ENCODE measurements at places on chromosomes 1 and 21. TPM values are rescaled to one million over a fixed set of nuclear protein-coding genes. Genes with fewer than 3 reads are reported as not detected.

The CASQ2 gene
- 3.0 TPM for total RNA-seq

The NTMT2 gene
- total RNA-seq: not detected

The ZFYVE9 gene
- 60.4 TPM for total RNA-seq

The WNT2B gene
- 57.9 TPM for total RNA-seq

The NENF gene
- 60.6 TPM for total RNA-seq

DNA sequence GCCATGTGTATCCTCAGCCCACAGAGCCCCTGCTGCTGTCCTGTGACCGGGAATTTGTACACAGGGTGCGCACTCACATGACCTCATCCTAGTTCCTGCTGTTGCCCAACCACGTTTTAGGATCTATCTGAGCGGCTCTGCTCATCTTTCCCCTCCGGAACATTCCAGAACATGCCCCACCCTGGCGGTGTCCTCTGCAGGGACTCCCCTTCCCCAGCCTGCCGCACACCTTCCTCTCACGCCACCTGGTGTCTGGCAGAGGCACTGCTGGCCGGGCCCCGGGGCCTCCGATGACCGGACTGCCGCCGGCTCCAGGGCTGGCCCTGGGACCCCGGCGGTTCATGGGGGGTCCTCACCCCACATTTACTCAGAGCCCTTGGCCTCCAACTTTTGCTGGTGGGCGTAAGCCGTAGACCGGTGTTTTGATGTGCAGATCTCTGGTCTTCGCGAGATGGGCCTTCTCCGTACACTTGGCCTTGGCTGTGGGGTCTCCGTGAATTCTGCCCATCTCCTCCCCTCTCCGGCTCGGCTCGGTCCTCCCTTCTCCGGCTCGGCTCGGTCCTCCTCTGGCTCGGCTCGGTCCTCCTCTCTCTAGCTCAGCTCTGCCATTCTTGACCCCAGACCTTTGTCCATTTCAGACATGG lies 29.5 kb downstream of the ARHGEF16 start:
- no peak overlapping the region for H3K27ac ChIP-seq
- peaks cover 2% of the 10 kb centered on the region for H3K27me3 ChIP-seq
- peaks cover 24% of the 10 kb centered on the region for H3K4me1 ChIP-seq

GRCh38 chr1:203287109-203287893 lies 18.0 kb upstream of the BTG2 start:
- no peaks in the 10 kb centered on the region for H3K36me3 ChIP-seq
- no peaks in the 10 kb centered on the region for H3K27me3 ChIP-seq
- H3K27ac ChIP-seq: peak overlapping the region; percentile 82
- no peak overlapping the region for H3K4me3 ChIP-seq
- H3K4me1 ChIP-seq: peaks cover 66% of the 10 kb centered on the region

GRCh38 chr1:183490932-183491331 lies 18.6 kb downstream of the SMG7 start:
- H3K4me1 ChIP-seq: no peaks in the 10 kb centered on the region
- DNase-seq: no peak
- no peaks in the 10 kb centered on the region for H3K36me3 ChIP-seq
- H3K27ac ChIP-seq: no peak overlapping the region
- no peaks in the 10 kb centered on the region for H3K27me3 ChIP-seq

GRCh38 chr1:174726880-174727585 lies 272.7 kb upstream of the CACYBP start:
- no peaks in the 10 kb centered on the region for H3K36me3 ChIP-seq
- H3K27ac ChIP-seq: no peak overlapping the region
- no peaks in the 10 kb centered on the region for H3K27me3 ChIP-seq
- H3K4me3 ChIP-seq: no peak overlapping the region

DNA sequence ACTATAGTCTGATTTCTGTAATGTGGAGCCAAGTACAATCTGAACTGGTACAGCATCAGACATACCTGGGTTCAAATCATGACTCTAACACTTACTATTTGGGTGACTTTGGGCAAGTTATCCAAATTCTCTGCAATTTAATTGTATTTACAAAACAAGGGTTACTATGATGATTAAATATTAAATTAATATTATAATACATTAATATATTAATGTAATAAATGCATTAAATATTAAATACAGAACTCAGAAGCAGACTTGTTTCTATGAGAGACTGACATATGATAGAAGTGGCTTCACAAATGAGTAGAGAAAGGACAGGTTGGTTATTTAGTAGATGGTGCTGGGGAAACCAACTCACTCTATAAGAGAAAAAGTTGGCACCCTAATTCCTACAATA lies 27.3 kb upstream of the OTUD3 start:
- no peak overlapping the region for H3K27ac ChIP-seq
- no peaks in the 10 kb centered on the region for H3K36me3 ChIP-seq
- H3K4me3 ChIP-seq: no peak overlapping the region
- no peaks in the 10 kb centered on the region for H3K27me3 ChIP-seq

DNA sequence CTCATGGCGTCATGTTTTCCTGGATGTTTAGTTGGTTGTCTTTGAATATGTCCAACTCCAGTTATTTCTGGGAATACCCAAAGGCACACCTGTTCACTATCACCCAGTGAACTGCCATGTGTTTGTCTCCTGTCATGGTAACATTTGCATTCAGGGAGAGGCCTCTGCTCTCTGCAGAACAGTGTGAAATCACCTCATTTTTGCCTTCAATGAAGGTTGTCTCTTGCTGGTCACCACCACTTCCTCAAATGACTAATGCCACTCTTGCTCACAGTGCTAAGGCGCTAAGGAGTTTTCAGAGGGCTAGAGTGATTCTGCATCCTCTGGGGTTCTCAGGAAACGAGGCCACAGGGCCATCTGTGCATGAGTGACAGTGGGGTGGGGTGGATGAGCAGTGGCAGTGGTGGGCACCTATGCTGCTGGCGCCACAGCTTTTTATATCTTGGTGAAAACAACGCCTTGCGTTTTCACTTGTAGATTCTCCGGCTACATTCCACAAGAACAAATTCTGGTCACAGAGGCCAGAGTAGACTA lies 60.0 kb upstream of the ATP5PO start:
- no peak for DNase-seq
- H3K27me3 ChIP-seq: no peaks in the 10 kb centered on the region
- peak overlapping the region; percentile 50 for H3K27ac ChIP-seq
- H3K36me3 ChIP-seq: no peaks in the 10 kb centered on the region

- peaks cover 12% of the 10 kb centered on the region for H3K4me1 ChIP-seq
- peaks cover 81% of the 10 kb centered on the region for H3K36me3 ChIP-seq
- H3K4me3 ChIP-seq: no peak overlapping the region
- no peaks in the 10 kb centered on the region for H3K27me3 ChIP-seq
- H3K27ac ChIP-seq: no peak overlapping the region
- peak; percentile 43 for DNase-seq
Observed at GRCh38 chr1:201143726-201144635, 10.3 kb downstream of the TMEM9 start.

GRCh38 chr1:45930258-45931150 lies 127.1 kb downstream of the MAST2 start:
- no peak overlapping the region for H3K27ac ChIP-seq
- DNase-seq: no peak
- no peaks in the 10 kb centered on the region for H3K4me1 ChIP-seq
- H3K36me3 ChIP-seq: no peaks in the 10 kb centered on the region
- H3K27me3 ChIP-seq: no peaks in the 10 kb centered on the region
- no peak overlapping the region for H3K4me3 ChIP-seq

DNA sequence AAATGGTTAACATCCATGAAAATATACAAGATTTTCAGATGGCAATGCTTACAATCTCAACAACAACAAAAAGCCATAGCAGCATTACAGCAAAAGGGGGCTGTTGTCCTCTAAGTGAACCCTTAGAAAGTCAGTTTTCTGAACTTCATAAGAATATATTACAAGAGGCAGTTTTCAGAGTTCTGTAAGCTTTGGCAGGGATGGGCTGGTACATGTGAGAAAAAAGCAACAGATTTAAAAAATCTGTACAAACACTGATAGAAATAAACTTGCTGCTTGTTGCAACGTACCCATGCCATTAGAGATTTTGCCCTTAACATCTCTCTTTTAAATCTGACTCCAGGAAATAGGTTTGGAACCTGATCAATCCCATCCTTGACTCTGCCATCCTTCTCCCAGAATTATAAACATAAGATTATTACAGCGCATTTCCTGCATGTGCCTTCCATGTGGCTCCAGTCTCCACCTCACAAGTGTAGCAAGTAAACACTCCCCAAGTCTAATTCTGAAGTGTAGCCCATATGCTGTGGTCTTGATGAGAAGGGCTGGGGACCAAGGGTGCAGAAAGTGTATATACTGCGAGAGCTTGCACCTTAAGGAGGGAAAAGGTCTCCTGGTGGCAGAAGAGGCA lies 101.4 kb upstream of the TSPAN2 start:
- no peak overlapping the region for H3K27ac ChIP-seq
- peaks cover 15% of the 10 kb centered on the region for H3K4me1 ChIP-seq
- H3K4me3 ChIP-seq: no peak overlapping the region
- no peaks in the 10 kb centered on the region for H3K36me3 ChIP-seq
- no peak for DNase-seq

GRCh38 chr1:76782809-76783208 lies 84.5 kb upstream of the ST6GALNAC5 start:
- DNase-seq: no peak
- H3K4me3 ChIP-seq: no peak overlapping the region
- H3K36me3 ChIP-seq: no peaks in the 10 kb centered on the region

DNA sequence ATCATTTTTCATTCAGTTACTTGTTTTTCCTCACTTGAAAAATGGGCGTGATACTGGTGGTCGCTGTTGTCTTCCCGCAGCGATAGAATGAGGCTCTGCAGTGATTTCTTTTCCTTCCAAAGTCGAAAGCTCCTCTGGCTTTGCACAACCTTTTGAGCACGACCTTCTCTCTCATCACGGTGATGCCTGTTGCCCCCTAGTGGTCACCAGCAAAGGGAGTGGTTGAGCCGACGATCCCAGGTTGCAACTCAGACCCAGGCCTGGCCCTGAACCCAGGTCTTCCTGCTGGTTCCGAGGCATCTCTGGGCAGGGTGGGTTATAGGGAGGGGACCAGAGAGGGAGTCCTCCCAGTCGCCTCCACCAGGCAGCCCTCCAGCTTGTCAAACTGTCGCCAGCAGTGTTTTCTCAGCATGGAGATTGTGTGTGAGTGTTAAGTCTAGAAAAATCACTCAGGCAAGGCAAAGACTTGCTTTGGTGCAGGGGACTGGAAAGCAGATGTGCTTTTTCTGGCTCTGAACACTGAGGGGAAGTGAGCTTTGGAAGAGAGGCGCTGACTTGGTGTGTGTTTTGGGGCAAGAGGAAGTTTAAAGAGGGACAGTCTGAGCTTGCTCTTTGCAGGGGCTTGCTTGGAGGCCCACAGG lies 285.3 kb downstream of the CAMTA1 start:
- H3K4me1 ChIP-seq: peaks cover 7% of the 10 kb centered on the region
- H3K4me3 ChIP-seq: peak overlapping the region; percentile 40
- no peak overlapping the region for H3K27ac ChIP-seq
- no peak for DNase-seq
- H3K36me3 ChIP-seq: no peaks in the 10 kb centered on the region
- H3K27me3 ChIP-seq: peaks cover 9% of the 10 kb centered on the region

DNA sequence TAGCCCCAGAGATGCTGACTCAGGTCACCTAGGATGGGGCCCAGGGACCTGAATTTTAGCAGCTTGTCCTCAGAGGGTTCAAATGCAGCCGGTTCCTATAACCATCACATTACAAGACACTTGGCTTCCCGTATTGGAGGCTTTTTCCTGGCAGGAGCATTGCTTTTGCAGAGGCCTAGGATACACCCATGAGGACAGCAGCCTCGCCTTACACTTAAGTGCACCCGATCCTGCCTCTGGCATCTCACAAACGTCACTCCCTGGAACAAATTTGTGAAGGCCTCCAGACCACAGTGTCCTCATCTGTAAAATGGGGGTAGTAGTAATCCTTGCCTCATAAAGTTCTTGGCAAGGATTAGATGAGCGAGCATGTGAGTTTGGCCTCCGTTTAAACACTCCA lies 130.0 kb downstream of the KAZN start:
- H3K36me3 ChIP-seq: no peaks in the 10 kb centered on the region
- no peak overlapping the region for H3K27ac ChIP-seq
- no peak overlapping the region for H3K4me3 ChIP-seq
- no peak for DNase-seq
- H3K27me3 ChIP-seq: no peaks in the 10 kb centered on the region

DNA sequence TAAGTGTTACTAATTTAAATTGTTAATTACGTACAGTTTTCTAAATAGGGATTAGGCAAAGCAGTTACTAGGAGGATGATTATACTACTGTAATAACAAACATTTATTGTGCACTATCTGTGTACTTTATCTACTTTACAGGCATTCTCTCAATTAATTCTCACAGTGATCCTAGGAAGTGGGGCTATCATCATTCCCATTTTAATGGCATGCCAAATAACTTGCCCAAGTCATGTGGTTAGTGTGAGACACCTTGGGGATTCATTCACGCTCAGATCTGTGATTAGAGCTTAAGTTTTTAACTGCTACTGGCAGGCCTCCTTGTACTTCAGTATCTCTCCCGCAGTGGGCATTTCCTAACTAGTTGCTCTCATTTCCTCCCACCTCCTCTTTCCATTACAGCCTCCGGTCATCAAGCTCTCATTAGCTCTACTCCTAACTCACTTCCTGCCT lies 11.5 kb downstream of the PHLDA3 start:
- no peaks in the 10 kb centered on the region for H3K36me3 ChIP-seq
- DNase-seq: no peak
- peaks cover 56% of the 10 kb centered on the region for H3K4me1 ChIP-seq
- H3K27ac ChIP-seq: peak overlapping the region; percentile 81

DNA sequence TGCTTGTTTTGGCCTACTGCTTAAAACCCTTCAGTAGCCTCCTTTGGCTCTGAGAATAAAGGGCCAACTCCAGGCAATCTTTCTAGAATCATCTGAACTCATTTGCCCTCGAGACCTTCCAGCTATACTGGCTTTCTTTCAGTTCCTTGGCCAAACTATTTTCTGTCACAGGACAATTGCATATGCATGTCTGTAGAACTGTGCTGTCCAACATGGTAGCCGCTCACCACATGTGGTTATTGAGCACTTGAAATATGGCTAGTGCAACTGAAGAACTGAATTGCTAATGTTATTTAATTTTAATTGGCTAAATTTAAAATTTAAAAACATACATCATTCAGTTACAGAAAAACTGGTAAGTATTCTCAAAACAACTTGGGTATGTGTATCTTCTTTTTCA lies 14.3 kb upstream of the GNL2 start:
- H3K27ac ChIP-seq: no peak overlapping the region
- no peak for DNase-seq
- peaks cover 7% of the 10 kb centered on the region for H3K4me1 ChIP-seq
- H3K4me3 ChIP-seq: no peak overlapping the region
- peaks cover 11% of the 10 kb centered on the region for H3K27me3 ChIP-seq

DNA sequence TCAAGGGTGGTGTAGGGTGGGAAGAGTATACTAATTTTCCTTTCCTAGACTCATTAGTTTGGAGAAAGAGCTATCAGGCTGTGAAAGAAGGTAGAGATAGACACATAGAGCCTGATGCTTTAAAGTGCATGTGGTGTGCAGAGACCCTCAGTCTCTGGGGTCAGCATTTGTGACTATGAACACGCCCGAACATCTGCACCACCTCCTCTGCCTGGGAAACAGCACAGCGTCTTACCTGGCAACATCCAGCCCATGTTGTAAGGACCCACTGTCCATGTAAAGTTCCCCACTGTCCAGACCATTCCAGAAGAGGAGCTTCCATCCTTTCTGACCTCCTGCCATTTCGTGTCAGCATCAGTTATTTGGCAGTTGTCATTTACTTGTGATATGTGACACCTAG lies 83.4 kb downstream of the KCND3 start:
- no peak overlapping the region for H3K27ac ChIP-seq
- H3K36me3 ChIP-seq: no peaks in the 10 kb centered on the region
- no peak for DNase-seq
- no peaks in the 10 kb centered on the region for H3K4me1 ChIP-seq

Data from suprapubic skin (tissue), 4 donors.